ENCODE measurements at places on chromosomes 5 and 9. TPM values are rescaled to one million over a fixed set of nuclear protein-coding genes. Genes with fewer than 3 reads are reported as not detected.

Gene ATP10B
- not detected for total RNA-seq

Gene KCNIP1
- total RNA-seq = not detected

Gene KIF24
- total RNA-seq = 0.66 TPM

Gene CCDC171
- 5.0 TPM for total RNA-seq

Gene SLC4A9
- total RNA-seq = not detected

Gene LEAP2
- total RNA-seq = 0.43 TPM

Gene SLCO6A1
- 0.14 TPM for total RNA-seq

Gene SPATA31D3
- total RNA-seq = not detected

Gene SHOC1
- total RNA-seq = 0.14 TPM

Gene BRINP1
- not detected for total RNA-seq

Gene PDCD1LG2
- 16.0 TPM for total RNA-seq
